ENCODE measurements at places on chromosomes 5 and 9. TPM values are rescaled to one million over a fixed set of nuclear protein-coding genes. Genes with fewer than 3 reads are reported as not detected.

Gene CDK7
- 39.1 TPM for total RNA-seq

Gene ANP32B
- 30.8 TPM for total RNA-seq

Gene LRRC19
- not detected for total RNA-seq

Gene ANAPC2
- 22.9 TPM for total RNA-seq

Gene GLRA1
- total RNA-seq, result not detected

DNA sequence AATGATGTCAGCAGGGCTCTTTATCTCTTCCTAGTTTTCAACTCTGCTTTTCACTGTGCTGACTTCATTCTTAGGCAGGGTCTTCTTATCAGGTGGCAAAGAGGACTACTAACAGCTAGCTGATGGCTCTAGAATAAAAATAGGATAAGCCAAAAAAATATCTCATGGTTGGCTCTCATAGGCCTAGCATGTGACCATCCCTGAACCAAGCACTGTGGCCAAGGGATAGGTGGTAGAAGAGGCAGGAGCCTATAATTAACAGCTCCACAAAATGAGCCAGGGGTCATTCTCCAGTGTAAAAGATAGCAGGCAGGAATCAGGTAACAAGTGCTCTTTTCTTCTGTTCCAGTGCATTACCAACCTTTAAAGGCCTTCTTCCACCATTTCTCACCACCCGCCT, 21.1 kb downstream of the ANKDD1B start:
- DNase-seq, result no peak

GRCh38 chr5:151005187-151005949, 15.0 kb upstream of the GPX3 start:
- no peak for DNase-seq

GRCh38 chr5:141758310-141758998, 76.4 kb upstream of the ARAP3 start:
- DNase-seq, result no peak

Measured in glomerular endothelial cell (primary cell).